ENCODE measurements at places on chromosomes 2 and 18. TPM values are rescaled to one million over a fixed set of nuclear protein-coding genes. Genes with fewer than 3 reads are reported as not detected.

- DNase-seq, result no peak
- peaks cover 21% of the 10 kb centered on the region for H3K4me1 ChIP-seq
- no peaks in the 10 kb centered on the region for H3K36me3 ChIP-seq
- no peak overlapping the region for H3K4me3 ChIP-seq
- H3K27ac ChIP-seq, result no peak overlapping the region
These were observed 3.9 kb downstream of the ASIC4 start for GRCh38 chr2:219517954-219518778.

GRCh38 chr2:96923810-96924774 lies 54.2 kb upstream of the SEMA4C start:
- no peak overlapping the region for H3K27ac ChIP-seq
- H3K4me1 ChIP-seq, result no peaks in the 10 kb centered on the region
- no peak overlapping the region for H3K4me3 ChIP-seq

- no peak overlapping the region for H3K27ac ChIP-seq
- H3K36me3 ChIP-seq, result no peaks in the 10 kb centered on the region
- H3K4me1 ChIP-seq, result no peaks in the 10 kb centered on the region
- DNase-seq, result no peak
These were observed 767.9 kb upstream of the ID2 start for GRCh38 chr2:7913974-7914373.

- no peaks in the 10 kb centered on the region for H3K36me3 ChIP-seq
- H3K27me3 ChIP-seq, result no peaks in the 10 kb centered on the region
- no peak overlapping the region for H3K4me3 ChIP-seq
- H3K4me1 ChIP-seq, result no peaks in the 10 kb centered on the region
- no peak overlapping the region for H3K27ac ChIP-seq
These were observed 38.8 kb upstream of the AGFG1 start for GRCh38 chr2:227433171-227433570.

GRCh38 chr18:55220523-55220922 lies 261.3 kb upstream of the CCDC68 start:
- no peaks in the 10 kb centered on the region for H3K27me3 ChIP-seq
- H3K36me3 ChIP-seq, result peaks cover 1% of the 10 kb centered on the region
- no peak overlapping the region for H3K27ac ChIP-seq
- no peak overlapping the region for H3K4me3 ChIP-seq
- peaks cover 4% of the 10 kb centered on the region for H3K4me1 ChIP-seq

DNA sequence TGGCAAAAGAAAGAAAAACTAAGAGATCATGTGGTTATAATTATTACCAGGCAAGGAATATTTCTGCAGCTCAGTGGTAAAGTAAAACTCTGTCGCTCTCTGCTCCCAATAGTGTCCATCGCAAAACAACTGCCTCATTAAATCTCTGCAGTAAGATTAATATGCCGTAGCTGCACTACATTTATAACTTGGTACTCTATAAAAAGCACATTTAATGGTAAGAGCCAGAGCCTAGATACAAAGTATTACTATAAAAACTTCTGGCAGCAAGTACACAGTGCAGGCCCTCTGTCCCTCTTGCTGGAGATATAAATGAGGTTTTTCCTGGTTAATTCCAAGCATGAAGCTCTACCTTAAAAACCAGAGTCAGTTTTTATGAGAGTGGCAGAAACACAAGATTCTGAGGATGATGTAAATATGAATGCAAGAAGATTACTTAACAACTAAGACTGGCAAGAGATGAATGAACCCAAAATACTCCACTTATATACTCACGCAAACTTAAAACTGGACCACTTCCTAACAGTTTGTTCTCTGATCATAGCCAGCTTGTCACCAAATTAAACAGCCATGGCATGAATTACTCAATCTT lies 25.5 kb downstream of the ZNF521 start:
- H3K27ac ChIP-seq, result no peak overlapping the region
- no peaks in the 10 kb centered on the region for H3K27me3 ChIP-seq
- 0 out of 2 replicates have a peak, but pooled peaks cover 3% of the 10 kb centered on the region for H3K4me1 ChIP-seq

GRCh38 chr2:196289000-196289399 lies 117.6 kb upstream of the STK17B start:
- peaks cover 7% of the 10 kb centered on the region for H3K4me1 ChIP-seq
- H3K27me3 ChIP-seq, result no peaks in the 10 kb centered on the region
- no peak for DNase-seq
- H3K4me3 ChIP-seq, result no peak overlapping the region

DNA sequence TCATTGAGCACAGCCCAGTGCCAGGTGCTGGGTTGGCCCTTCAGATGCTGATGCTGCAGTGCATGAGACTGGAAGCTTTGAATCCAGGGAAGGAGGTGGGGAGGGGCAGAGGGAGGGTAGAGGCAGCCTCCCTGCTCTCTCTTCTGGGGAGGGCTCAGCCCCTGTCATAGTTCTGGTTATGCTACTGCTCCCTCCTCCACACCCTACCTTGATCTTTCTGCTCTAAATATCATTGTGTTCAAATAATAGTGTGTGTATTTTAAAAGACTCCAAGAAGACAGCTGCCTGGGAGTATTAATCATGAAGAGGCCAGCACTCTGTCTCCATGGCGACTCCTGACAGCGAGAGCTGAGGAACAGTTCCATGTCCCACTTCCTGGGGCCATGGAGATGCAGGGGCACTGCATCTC lies 3.8 kb upstream of the EGR4 start:
- H3K4me1 ChIP-seq, result no peaks in the 10 kb centered on the region
- no peak overlapping the region for H3K4me3 ChIP-seq
- no peaks in the 10 kb centered on the region for H3K36me3 ChIP-seq
- H3K27ac ChIP-seq, result no peak overlapping the region

DNA sequence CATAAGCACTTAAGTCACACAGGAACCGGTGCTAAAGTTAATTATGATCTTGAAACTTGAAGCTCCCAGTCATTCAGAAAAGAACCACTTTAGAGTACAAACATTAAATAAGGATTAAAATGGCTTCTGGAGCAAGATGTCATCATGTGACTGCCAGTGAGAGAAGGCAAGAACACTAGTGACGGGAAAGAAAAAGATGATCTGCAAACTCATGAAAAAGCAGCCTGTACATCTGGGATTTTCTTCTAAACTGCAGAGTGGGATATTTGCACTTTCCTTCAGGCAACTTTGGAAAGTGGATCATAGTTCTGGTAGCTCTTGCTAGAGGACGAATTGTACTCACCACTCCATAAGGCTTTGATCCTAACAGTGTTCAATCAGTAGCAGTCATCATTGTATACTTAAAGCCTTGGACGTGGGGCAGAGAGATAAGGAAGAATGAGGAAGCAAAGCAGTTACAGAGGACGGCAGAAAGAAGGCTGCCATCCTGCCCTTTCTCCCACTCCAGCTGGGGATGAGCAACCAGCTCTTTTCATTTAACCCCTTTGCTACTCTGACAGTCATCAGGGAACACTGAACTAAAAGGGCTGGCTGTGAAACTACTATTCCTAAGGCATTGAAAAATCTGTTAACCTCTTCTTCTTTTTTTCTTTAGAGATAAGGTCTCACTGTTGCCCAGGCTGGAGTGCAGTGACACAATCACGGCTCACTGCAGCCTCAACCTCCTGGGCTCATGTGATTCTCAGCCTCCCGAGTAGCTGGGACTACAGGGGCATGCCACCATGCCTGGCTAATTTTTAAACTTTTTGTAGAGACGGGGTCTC lies 18.1 kb downstream of the ABHD3 start:
- H3K4me1 ChIP-seq, result no peaks in the 10 kb centered on the region
- H3K27ac ChIP-seq, result peak overlapping the region; percentile 77
- no peaks in the 10 kb centered on the region for H3K36me3 ChIP-seq
- peak overlapping the region; percentile 5 for H3K4me3 ChIP-seq
- peak; percentile 59 for DNase-seq

- H3K4me1 ChIP-seq, result no peaks in the 10 kb centered on the region
- H3K36me3 ChIP-seq, result no peaks in the 10 kb centered on the region
- H3K4me3 ChIP-seq, result no peak overlapping the region
- H3K27ac ChIP-seq, result no peak overlapping the region
These were observed 66.5 kb downstream of the SETBP1 start for GRCh38 chr18:44747157-44747556.

GRCh38 chr18:12234451-12235190 lies 19.5 kb upstream of the CIDEA start:
- no peak overlapping the region for H3K27ac ChIP-seq
- no peak for DNase-seq
- H3K36me3 ChIP-seq, result no peaks in the 10 kb centered on the region
- no peak overlapping the region for H3K4me3 ChIP-seq
- peaks cover 6% of the 10 kb centered on the region for H3K4me1 ChIP-seq
- peaks cover 4% of the 10 kb centered on the region for H3K27me3 ChIP-seq

Gene KIAA2012
- total RNA-seq, result under 0.01 TPM

Gene UGT1A9
- total RNA-seq, result not detected

Gene NOSTRIN
- 0.18 TPM for total RNA-seq

Gene MC2R
- total RNA-seq, result not detected
